Epithelial cell of umbilical artery (primary cell): ENCODE measurements at places on chromosomes 7 and 10. TPM values are rescaled to one million over a fixed set of nuclear protein-coding genes. Genes with fewer than 3 reads are reported as not detected.

The CRTAC1 gene
- total RNA-seq, result 0.30 and 0.32 TPM in 2 replicates

The PDK4 gene
- 2.9 and 7.9 TPM in 2 replicates for total RNA-seq

The CLRN3 gene
- not detected in 2 replicates for total RNA-seq

The CYTH3 gene
- 6.8 and 7.1 TPM in 2 replicates for total RNA-seq

The AKR1E2 gene
- total RNA-seq, result 18.8 and 26.1 TPM in 2 replicates

The GPRIN2 gene
- total RNA-seq, result not detected in 2 replicates

The ADAM8 gene
- total RNA-seq, result 0.32 and 1.1 TPM in 2 replicates

The CARD11 gene
- total RNA-seq, result 1.7 and 6.2 TPM in 2 replicates
